ENCODE measurements at places on chromosomes 12 and 14.
A peak's percentile ranks its signal among the peaks of the same experiment; 100 is the strongest.

DNA sequence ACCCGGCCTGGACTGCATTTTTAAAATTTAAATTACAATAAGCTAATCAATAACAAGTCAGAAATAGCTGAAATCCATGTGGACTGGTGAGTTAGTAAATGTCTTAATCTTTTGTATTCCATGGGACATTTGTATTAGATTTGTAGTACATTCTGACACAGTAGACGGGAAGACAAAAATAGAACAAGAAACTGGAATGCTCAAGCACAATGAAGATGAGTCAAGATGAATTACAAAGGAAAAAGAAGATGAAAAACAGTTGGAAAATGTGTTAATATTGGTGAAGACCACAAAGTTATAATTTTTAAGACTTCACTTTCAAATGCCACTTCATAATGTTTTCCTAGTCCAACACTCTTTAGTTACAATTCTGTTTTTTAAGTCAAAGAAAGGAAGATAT lies 97.8 kb upstream of the FERMT2 start:
- DNase-seq: no peak

GRCh38 chr12:27844366-27845090 lies 64.5 kb upstream of the MANSC4 start:
- DNase-seq: no peak

DNA sequence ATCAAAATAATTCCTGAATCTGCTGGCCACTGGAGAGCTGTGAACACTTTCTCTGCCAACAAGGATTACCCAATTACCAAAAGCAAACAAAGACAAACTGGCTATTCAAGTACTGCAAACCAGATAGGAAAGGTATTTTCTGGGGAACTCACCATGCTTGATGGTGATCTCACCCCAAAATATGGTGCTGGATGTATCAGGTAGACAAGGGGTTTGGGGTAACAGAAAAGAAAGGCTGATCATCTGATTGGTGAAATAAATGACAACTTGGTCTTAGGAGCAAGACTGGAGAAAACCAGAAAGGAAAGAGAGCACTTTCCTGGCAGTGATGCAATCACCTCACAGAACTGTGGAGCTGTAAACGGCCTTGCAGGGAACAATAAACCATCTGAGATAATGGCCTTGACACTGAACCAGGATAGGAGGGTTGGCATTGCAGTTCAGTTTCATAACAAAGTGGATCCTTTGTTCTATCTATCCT lies 31.0 kb upstream of the NPFF start:
- peak; percentile 72 for DNase-seq

DNA sequence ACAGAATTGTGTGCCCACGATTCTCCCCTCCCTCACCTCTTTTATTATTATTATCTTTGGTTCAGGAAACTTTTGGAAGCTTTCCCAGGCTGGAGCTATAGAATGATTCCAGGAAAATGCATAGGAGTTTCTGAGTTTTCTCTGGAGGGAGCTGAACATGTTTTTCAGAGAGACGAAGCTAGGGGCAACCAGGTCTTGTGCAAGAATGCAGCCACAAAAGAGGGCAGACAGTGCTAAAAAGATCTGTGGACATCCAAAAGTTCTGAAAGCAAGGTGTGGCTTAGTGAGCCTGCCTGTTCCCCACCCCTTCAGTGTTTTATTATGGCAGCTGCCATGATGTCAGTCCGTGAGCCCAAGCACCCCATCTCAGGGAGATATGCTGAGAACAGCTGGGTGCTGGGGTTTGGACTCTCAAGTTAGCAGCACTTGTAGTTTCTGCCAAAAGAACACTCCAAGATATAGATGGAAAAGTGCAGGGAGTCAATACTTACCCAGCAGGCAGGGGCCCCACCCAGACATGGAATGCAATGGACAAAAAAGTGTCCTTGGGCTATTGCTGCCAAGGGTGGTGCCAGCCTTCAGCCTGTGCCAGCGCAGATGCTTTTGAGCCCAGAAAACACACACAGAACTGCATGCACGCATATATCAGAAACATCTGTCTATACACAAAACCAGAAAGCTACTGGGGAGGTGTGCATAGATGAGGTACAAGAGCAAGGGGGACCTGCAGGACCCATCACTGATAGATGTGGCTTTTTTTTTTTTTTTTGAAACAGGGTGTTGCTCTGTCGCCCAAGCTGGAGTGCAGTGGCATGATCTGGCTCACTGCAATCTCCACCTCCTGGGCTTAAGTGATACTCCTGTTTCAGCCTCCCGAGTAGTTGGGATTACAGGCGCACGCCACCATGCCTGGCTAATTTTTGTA lies 17.0 kb upstream of the IRF2BPL start:
- DNase-seq: no peak

GRCh38 chr14:37824939-37825712 lies 229.7 kb downstream of the TTC6 start:
- no peak for DNase-seq

GRCh38 chr14:55120571-55121495 lies 8.2 kb upstream of the LGALS3 start:
- no peak for DNase-seq

GRCh38 chr12:82870771-82871377 lies 184.2 kb downstream of the TMTC2 start:
- no peak for DNase-seq

DNA sequence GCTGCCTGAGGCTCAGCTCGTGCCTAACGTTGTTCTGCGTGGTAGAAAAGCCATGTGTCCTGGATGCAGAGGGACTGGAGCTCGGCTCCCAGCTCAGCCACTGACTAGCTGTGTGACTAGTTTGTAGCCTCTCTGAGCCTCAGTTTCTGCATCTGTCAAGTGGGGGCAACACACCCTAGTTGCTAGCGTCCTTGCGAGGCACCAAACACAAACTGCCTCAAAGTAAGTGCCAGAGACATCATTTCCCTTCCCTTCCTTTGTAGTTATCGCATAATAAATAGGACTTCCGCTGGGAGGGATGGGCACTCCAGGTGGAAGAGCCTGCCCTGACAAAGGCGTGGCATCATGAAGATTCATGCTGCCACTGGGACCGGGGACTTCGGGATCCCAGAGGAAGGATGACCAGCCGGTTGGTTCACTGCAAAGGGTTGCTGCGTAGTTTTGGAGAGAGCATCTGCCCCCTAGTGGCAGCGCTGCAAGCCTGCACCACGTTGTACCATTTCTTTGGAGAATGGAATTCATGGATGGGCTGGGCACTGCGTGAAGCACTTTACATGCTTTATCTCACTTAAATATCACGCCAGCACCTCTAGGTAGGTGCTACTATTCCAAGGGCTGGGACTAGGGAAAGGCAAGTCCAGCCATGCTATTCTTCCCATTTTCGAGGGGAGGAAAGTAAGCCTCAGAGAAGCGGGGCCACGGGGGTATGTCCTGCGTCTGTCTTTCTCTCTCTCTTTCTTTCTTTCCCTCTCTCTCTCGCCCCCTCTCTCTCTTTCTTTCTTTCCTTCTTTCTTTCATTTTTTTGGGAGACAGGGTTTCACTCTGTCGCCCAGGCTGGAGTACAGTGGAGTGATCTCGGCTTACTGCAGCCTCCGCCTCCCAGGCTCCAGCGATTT lies 4.6 kb downstream of the CCDC197 start:
- peak; percentile 81 for DNase-seq

DNA sequence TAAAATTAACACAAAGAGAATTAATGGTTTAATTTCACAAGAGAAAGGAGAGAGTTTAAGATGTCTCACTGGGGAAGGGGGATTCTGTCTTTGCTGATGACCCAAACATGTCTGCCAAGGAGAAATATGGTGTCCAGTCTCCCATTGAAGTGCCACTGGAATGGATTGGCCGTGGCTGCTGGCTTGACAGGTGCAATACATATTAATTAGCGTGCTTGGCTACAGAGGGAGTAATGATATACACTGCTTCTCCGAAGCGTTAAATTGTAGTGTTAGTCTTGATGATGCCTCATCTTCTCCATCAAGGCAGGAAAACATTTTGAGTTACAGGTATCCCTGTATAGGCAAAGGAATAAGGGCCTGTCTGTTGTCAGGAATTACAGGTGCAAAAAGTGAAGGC lies 393.4 kb upstream of the TMPO start:
- DNase-seq: no peak

- no peak for DNase-seq
Measured at GRCh38 chr12:106907411-106907810, 48.3 kb upstream of the TMEM263 start.

- DNase-seq: no peak
Measured at GRCh38 chr12:69527506-69528272, 57.5 kb downstream of the FRS2 start.

DNA sequence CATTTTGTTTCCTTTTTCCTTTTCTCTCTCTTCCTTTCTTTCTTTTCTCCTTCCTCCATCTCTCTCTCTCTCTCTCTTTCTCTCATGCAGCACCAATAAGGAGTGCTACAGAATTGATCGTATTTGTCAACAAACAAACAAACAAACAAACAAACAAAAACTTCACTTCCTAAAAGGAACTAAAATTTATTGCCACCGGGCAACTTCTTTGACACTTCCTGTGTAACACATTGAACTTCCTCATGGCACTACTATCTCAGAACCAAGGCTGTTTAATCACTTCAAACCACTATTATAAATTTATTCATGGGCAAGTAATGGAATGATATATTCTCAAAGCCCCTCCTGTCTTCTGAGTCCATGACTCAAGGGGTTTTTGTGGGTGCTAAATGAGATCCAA lies 51.3 kb downstream of the SERPINA3 start:
- no peak for DNase-seq

GRCh38 chr12:14275886-14276285 lies 89.6 kb upstream of the ATF7IP start:
- DNase-seq: no peak

DNA sequence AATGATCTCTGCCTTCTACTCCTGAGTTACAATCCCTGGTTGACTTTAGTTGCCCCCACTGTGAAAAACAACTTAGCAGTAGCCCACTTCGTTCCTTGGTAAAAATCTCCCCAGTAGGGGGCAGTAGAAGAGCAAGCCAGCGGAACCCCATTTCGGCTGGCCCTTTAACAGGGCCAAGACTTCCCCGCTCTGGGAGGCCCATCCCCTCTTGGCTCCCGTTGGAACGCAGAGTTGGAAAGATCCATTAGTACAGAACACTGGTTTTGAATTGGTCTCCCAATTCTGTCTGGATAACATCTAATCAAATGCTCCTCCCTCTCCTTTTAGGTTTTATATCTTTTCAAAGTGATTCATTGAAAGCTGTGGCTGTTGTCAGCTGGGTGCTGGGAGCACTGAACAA lies 1133.3 kb downstream of the BCL11B start:
- DNase-seq: peak; percentile 62

- DNase-seq: no peak
Measured at GRCh38 chr12:3431686-3432085, 59.3 kb upstream of the PRMT8 start.

DNA sequence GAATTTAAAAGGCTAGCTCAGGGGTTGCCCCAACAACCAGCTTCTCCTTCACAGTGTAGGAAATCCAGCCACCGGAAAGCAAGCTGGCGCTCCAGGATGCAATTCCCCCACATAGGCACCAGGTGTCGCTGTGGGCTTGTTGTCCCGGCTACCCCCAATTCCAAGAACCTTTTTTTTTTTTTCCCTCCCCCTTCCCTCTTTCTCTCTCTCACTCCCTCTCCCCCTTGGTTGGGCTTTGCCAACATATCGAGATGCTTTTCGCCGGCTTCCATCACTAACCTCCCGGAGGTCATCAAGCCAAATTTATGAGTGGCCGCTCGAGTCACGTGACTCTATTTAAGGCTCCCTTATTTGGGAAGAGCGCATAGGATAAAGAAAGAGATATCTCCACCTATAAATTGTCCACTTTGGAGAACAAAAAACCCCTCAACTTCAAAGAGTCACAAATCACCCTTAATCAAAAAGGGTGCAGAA lies at the start of gene HOXC5:
HOXC5 (plus strand) TSS at position 424 of the 474 bp plus-strand sequence. CDS start 73 bp downstream, outside the sequence.
- peak; percentile 95 for DNase-seq

GRCh38 chr12:62632411-62632918 lies 165.8 kb downstream of the MON2 start:
- DNase-seq: peak; percentile 82

GRCh38 chr12:15701206-15701605 lies 88.0 kb downstream of the EPS8 start:
- no peak for DNase-seq

GRCh38 chr12:9797722-9798619 lies 29.3 kb upstream of the KLRF1 start:
- DNase-seq: peak; percentile 94

DNA sequence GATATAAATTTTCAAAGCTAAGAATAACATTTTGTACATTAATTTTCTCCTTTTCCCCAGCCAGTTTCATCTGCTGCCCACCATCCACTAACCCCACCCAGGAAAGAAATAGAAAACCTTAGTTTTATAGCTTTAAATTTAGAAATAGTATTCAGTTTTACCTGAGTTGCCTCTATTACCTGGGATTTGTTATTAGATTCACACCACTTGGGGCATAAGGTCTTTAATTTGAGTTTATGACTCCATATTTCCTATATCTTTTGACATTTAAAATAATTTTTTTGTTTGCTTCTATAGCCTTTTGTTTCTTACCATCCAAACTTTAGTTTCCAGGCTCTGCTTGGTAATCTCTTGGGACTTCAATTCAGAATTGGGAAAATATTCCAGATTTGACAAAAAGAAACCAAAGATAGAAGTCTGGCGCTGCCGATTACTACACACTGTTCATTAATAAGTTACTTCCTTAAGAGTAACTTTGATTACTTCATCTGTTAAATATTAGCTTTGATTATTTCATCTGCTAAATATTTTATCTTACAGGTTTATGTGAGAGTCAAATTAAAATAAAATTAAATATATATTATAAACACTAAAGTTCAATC lies 485.5 kb upstream of the FOXG1 start:
- no peak for DNase-seq

- DNase-seq: no peak
Measured at GRCh38 chr12:127770118-127770517, 496.9 kb upstream of the TMEM132C start.

- DNase-seq: no peak
Measured at GRCh38 chr12:108594-108993, 42.0 kb downstream of the IQSEC3 start.

- DNase-seq: no peak
Measured at GRCh38 chr14:63210812-63211211, 6.6 kb downstream of the RHOJ start.

GRCh38 chr12:116213885-116214527 lies 63.5 kb downstream of the MED13L start:
- DNase-seq: no peak

GRCh38 chr12:6827982-6828780 lies at the start of gene P3H3:
P3H3 (plus strand) TSS chr12:6828407; CDS start chr12:6828441, 34 bp downstream.
- peak; percentile 76 for DNase-seq

- no peak for DNase-seq
Measured at GRCh38 chr14:30118992-30119640, 191.5 kb upstream of the PRKD1 start.

GRCh38 chr14:37194698-37195097 lies 3.0 kb upstream of the MIPOL1 start:
- no peak for DNase-seq

DNA sequence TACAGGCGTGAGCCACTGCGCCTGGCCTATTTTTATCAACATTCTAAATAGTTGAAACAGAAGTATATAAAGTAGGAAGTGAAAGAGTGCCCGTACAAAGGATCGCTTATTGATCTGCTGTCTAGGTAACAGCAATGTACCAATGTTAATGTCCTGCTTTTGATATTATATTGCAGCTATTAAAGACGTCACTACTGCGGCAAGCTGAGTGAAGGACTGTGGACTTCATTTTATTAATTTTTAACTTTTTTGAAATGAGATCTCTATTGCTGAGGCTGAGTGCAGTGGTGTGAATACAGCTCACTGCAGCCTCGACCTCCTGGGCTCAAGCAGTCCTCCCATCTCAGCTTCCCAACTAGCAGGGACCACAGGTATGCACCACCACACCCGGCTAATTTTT lies 10.8 kb downstream of the PTGR2 start:
- no peak for DNase-seq

- no peak for DNase-seq
Measured at GRCh38 chr12:124368421-124369032, 73.6 kb downstream of the RFLNA start.

Data from islet precursor cell (in vitro differentiated cells).